ENCODE measurements at places on chromosomes 7 and 10.
A peak's percentile ranks its signal among the peaks of the same experiment; 100 is the strongest.

- no peak for DNase-seq
Observed at GRCh38 chr7:128681794-128682537, 9.9 kb downstream of the GARIN1A start.

DNA sequence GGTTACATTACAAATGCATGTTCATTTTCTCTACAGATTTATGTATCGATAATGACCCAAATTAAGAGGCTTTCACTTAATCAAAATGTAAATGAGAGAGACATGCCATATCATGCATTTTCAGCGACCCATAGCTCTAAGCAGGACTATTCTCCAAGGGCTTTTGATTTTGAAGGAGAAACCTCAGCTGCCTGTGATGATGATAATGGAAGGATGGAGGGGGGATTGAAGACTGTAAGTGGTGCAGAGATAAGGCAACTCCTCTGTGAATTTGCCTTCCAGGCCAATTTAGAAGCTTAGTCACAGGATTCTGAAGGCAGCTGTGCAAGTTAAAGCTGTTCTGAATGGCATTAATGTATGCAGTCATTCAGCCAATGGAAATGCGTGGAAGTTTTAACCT lies 8.3 kb downstream of the VSTM2A start:
- no peak for DNase-seq

DNA sequence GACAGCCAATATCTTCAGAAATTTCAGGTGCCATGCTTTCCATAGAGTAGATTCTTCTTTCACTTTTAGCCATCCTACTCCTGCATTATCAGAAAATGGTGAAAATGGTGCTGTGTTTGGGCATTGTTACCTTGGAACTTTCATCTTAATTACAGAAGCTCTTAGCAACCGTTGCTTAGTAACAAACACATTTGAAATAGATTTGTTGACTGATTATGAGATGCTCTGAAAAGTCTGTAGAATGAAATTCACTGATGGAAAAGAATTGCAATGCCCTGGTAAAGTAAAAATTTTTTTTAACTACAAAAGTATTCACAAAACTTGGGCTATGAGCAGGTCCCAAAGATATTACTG lies 249.3 kb upstream of the NEBL start:
- DNase-seq, result no peak

- DNase-seq, result no peak
Observed at GRCh38 chr10:7162331-7162730, 248.5 kb downstream of the SFMBT2 start.

GRCh38 chr7:80027611-80028173 lies 106.9 kb upstream of the GNAI1 start:
- DNase-seq, result no peak

DNA sequence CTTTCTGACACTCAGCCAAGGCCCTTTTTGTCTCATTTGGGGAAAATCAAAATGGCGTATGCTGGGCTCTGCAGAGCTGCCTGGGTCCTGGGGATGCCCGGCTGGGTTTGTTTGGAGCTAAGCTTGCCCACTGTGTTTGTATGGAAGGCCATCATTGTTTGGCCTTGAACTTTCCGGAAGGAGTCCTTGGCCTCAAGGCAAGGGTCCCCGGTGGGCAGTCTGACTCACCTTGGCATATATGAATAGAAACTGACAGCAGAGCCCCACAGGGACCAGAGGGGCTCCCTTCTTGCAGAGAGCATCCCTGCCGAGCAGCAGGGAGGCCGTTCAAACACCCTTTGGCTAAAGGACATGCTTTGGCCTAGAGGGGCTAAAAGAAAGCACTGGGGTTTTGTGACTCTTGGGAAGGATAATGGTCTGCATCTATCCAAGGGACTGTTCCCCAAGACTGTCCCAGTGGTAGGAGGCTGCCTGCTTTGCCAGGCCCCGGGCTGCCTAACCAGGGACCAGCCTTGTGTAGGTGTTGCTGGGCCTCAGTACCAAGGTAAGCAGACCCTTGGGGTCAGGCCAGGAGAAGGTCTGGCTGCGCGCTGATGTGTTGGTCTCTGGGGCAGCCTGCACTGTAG lies 15.0 kb downstream of the SLC18A2 start:
- DNase-seq, result no peak

- DNase-seq, result peak; percentile 97
Observed at GRCh38 chr7:73715648-73716317, 3.7 kb downstream of the STX1A start.

DNA sequence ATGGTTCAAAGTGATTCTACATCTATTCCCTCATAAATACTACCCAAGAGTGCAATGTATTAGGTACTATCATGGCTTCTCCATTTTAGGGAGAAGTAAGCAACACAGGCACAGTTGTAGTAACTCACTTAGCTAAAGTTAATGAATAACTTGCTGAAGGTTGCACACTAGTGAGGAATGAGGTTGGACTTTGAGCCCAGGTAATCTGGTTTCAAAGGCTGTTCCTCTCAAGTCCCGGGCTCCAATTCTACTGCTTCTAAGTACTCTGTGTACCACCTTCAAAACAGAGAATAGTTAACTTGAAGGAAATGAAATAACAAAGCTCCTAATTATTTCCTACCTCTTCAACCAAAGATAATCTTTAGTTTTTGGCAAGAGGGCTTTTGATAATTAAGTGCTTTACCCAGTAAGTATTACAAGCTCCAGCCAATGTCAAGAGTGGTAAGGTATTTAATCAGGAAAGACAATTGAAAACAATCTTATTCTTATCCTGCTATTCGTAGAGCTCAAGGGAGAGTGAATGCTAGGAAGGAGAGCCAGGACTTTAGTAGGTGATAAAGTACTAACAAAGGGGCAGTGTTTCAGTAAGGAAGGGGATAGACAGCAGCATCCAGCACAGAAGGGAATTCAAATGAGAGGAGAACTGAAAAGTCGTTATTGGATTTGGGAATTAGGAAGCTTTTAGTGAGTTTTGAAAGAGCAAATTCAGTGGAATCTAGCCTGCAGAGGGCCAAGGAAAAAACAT lies 158.2 kb upstream of the PTPRZ1 start:
- no peak for DNase-seq

Measured in HCEC 1CT (cell line).